GM23248 (cell line): ENCODE measurements at places on chromosomes 11 and 22. TPM values are rescaled to one million over a fixed set of nuclear protein-coding genes. Genes with fewer than 3 reads are reported as not detected.

PVALB gene
- not detected in 2 replicates for total RNA-seq

TMEM45B gene
- total RNA-seq = not detected in 2 replicates

DNA sequence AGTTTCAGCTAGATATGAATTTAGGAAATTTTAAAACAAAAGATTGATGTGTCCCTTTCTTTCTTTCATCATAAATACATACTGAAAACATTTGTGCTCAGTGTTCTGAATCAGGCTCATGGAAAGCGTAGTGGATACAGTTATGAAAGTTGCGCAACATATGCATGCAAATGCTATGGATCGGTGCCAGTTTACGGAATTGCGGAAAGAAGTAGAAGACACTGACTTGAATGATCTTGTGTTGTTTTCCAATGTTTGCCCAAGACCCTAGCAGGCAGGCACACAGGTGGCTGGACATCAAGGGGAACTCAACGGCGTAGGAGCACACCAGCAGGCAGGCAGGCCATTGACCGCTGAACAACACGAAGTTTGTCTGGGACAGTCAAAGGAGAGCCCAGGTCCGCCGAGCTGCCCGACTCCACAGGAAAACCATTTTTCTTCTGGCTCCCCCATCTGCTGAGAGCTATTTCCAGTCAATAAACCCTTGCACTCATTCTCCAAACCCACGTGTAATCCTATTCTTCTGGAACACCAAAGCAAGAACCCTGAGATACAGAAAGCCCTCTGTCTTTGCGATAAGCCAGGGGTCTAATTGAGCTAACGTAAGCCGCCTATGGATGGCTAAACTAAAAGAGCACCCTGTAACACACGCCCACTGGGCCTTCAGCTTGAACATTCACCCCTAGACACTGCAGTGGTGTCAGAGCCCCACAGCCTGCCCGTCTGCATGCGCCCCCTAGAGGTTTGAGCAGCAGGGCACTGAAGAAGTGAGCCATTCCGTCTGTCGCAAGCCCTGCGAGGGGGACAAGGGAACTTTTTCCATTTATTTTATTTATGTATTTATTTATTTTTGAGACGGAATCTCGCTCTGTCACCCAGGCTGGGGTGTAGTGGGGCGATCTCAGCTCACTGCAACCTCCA is 7.4 kb upstream of the BIRC3 start:
- peak; percentile 37 for DNase-seq

DNA sequence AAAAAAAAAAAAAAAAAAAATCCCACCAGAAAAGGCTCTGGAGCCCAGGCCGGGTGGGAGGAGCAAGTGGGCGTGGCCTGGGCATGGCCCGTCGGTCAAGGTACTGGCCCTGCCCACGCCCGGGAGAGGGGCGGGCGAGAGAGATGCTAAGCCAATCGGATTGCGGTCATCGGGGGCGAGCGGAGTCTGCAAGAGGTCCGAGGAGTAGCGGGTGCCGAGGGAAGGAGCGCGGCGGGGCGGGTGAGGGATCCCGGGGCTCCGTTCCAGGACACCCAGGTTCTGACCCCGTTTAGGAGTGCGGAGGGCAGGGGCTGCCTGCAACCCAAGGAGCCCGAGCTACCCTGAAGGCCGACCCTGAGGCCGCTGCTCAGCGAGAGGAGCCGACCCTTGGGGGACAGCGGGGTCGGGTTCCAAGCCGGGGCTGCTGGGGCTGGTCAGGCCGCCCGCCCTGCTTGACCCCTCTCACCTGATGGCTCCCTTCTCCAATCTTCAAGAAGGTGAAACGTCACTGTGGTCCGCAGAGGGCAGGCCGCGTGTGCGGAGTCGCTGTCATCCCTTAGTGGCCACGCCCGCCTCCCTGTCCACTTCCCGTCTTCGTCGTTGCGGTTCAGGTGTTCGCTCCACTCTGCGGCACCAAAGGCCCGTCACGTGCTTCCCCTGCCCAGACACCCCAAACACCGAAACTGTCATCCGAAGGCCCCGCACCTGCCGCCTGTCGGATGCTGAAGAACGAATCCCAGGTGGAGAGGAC is 11.1 kb upstream of the TAB1 start:
- DNase-seq = peak; percentile 87

DNA sequence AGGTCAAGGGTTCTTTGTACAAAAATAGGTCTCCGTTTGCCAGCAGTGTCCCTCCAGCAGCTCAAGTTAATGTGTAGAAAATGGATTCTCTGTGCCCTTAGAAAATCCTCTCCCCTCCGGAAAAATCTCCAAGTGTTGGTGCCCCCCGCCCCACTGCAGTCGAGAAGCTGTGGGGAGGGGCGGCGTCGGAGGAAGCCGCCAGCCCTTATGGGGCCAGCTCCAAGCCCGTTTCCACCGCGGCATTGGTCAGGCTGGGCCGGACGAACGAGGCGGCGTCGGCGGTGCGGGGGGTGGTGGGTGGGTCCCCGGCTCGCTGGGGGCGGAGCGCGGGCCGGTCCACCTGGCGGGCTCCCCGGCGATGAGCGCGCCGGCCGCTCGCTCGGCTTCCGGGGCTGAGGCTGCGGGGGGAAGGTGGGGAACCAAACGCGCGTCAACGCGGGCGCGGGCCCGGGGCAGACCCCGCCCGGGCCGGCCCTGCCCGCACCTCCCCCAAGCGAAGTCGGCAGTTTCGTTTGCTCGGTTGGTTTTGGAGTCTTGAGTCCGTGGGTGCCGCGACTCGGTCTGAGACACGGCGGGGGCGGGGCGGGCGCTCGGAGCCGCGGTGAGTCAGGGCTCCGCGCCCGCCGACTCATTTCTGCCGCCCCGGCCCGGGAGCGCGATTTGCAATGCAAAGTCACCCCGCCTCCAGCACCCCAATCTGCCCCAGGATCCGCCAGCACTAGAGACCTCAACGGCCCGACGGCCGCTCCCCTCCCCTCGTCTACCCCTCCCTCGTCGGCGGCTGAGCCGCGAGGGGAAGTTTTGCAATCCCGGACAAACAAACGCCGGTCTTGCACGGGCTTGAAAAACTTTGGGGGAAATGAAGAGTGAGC is 1.4 kb downstream of the ASCL2 start:
- peak; percentile 45 for DNase-seq

DNA sequence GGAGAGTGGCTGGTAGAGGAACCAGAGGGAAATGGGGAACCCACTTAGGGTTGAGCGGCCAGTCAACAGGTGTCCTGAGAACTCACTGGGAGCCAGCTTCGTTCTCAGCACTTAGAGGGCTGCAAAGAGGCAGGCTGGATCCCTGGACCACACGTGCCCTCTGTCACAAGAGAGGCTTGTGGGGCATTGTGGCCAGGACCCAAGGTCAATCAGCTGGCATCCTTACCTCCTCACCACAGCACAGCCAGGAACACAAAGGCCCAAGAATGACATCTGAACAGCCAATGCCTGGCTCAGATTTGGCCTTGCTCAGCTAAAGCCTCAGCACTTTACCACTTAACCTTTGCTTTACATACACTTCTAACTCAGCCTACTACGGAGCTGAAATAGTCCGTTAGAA is 7.4 kb downstream of the MAPK8IP1 start:
- no peak for DNase-seq

- no peak for DNase-seq
Observed at GRCh38 chr22:49369726-49370626, 457.7 kb downstream of the BRD1 start.

- no peak for DNase-seq
Observed at GRCh38 chr11:87020336-87020735, 17.4 kb upstream of the TMEM135 start.

DNA sequence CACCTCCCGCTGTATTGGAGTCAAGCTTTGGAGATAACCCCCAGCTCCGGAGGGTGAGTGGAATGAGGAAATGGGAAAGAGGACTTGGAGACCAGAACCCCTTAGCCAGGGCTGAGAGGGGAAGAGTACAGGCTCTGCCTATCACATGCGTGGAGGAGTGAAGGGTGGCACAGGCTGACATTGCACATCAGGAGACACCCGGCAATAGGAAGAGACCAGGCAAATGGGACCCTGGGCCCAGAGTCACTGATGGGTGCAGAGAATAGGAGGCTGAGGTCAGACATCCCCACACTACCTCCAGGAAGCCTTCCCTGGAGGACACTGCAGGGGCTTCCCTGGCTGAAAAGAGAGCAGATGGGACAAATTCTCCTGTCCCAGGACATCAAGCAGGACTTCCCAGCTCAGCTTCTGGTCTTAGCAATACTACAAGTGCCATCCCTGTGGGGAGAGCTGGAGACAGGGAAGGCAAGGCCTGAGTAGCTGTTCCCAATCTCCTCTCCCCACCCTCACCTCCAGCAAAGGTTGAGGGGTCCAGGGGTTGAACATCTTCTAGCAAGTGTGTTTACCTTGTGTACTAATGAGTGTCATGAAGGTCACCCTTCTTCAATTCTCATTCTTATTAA is 160.7 kb downstream of the BUD13 start:
- DNase-seq = no peak

DNA sequence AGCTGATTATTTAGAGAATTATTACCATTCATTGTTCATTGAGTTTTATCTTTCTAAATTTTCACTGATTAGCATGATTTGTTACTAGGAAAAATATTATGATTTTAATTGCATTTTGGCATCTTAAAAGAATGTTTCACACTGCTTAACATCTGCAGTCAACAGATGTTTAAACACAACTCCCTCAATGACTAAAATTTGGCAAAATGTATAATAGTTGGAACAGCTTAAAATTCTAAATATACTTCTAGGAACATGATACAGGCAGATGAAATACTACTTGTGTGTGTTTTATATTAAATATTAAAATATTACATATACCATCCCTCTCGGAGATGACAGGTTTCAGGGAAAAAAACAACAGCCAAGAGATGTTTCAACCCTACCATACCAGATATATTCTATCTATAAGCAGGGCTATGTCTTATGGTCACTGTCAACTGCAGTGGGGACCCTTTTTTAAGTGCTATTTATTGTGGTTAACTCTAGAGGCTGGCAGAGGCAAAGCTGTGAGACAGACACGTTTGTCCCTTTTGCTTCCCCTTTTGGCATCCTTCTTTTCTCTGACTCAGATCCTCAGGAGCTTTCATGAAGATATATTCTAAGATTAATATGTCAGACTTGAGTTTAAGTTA is 81.9 kb downstream of the BDNF start:
- peak; percentile 35 for DNase-seq

DNA sequence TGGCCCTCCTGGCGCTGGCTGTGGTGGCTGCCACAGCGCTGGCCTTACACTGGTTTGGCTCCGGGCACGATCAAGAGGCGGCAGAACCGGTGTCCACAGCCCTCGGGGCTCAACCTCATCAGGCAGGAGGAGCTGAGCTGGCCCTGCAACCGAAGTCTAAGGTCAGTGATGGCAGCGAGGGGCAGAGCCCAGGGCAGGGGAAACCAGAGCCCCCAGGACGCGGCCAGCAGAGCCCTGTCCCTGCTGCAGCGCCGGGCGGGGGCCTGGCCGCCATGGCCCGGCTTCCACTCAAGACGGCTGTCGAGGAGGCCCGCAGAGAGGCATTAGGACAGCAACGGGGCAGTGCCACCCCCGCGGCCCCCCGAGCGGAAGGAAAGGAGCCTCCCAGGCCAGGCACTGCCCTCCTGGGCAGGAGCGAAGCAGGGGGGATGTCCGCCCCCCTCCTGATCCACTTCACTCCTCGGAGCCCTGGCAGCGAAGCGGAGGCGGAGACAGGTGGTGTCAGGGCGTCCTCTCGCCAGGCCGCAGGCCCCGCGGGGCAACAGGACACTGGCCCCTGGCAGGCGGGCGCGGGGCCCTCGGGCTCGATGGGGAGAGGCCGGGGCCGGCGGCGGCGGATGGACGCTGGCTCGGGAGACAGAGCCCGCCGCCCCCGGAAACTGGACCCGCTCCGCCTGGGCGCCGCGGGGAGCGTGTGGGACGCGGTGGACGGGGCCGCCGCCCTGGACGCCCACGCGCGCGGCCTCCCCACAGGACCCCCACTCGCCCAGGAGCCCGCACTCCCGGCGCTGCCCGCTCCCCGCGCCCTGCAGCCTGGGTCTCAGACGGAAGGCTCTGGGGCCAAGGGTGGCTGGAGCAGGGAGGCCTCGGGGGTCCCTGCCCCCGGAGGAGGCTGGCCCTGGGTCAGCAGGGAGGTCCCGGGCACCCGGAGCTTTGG is 895 bp downstream of the KLHDC7B start:
- DNase-seq = no peak

- DNase-seq = no peak
Observed at GRCh38 chr11:117905524-117905923, 23.7 kb downstream of the TMPRSS13 start.
